Activated naive CD4-positive, alpha-beta T cell treated with anti-CD3 and anti-CD28 coated beads, Interleukin-2, amount 10 ng/mL, durations not matched to agents 5 hours and 36 hours (primary cell): ENCODE measurements at places on chromosomes 3 and 15. TPM values are rescaled to one million over a fixed set of nuclear protein-coding genes. Genes with fewer than 3 reads are reported as not detected.

PDCD6IP gene
- total RNA-seq, result 188 TPM

HCLS1 gene
- total RNA-seq, result 343 TPM

CCR1 gene
- total RNA-seq, result 2.0 TPM

DUOX1 gene
- not detected for total RNA-seq

GOLGA6B gene
- not detected for total RNA-seq

GALNT15 gene
- total RNA-seq, result not detected

HAUS2 gene
- 31.5 TPM for total RNA-seq

CPNE9 gene
- not detected for total RNA-seq

DGKG gene
- total RNA-seq, result 0.10 TPM

GOLGA8H gene
- not detected for total RNA-seq

SEMA7A gene
- 3.0 TPM for total RNA-seq

PIERCE2 gene
- 0.35 TPM for total RNA-seq

AMOTL2 gene
- total RNA-seq, result not detected

PGBD4 gene
- total RNA-seq, result 3.3 TPM

YEATS2 gene
- total RNA-seq, result 41.2 TPM

HRH1 gene
- total RNA-seq, result 0.13 TPM

SHC4 gene
- total RNA-seq, result 0.10 TPM

LARP6 gene
- not detected for total RNA-seq

MAGI1 gene
- 0.05 TPM for total RNA-seq

CTDSPL gene
- total RNA-seq, result 3.3 TPM

HIGD2B gene
- 0.22 TPM for total RNA-seq

OR4M2 gene
- not detected for total RNA-seq

GABRR3 gene
- total RNA-seq, result not detected

HYKK gene
- total RNA-seq, result 3.8 TPM

USP50 gene
- not detected for total RNA-seq

FGF7 gene
- not detected for total RNA-seq

BTD gene
- 8.0 TPM for total RNA-seq

KLF15 gene
- not detected for total RNA-seq

CD86 gene
- 1.4 TPM for total RNA-seq

PAK6 gene
- total RNA-seq, result 0.91 TPM

SST gene
- total RNA-seq, result not detected

CCDC39 gene
- not detected for total RNA-seq

ZNF592 gene
- 37.3 TPM for total RNA-seq

PRSS50 gene
- total RNA-seq, result not detected

RBP2 gene
- not detected for total RNA-seq

FES gene
- 12.9 TPM for total RNA-seq

CHRM5 gene
- total RNA-seq, result not detected

HHLA2 gene
- 15.7 TPM for total RNA-seq

ANKUB1 gene
- total RNA-seq, result not detected

PFKFB4 gene
- total RNA-seq, result 33.7 TPM

TGM4 gene
- total RNA-seq, result not detected

NCEH1 gene
- 4.9 TPM for total RNA-seq

COL6A5 gene
- not detected for total RNA-seq

GOLGA6D gene
- total RNA-seq, result not detected

ROBO1 gene
- total RNA-seq, result 0.03 TPM

ITIH1 gene
- total RNA-seq, result not detected

ST8SIA2 gene
- total RNA-seq, result not detected

CCDC54 gene
- total RNA-seq, result not detected

THBS1 gene
- total RNA-seq, result 1.1 TPM

EPHB3 gene
- 0.17 TPM for total RNA-seq

IL12A gene
- 0.18 TPM for total RNA-seq

CCR9 gene
- total RNA-seq, result not detected

TM2D3 gene
- 39.5 TPM for total RNA-seq

GYG1 gene
- total RNA-seq, result 25.2 TPM
